ENCODE measurements at places on chromosomes 3 and 15.

- no peak for DNase-seq
Measured at GRCh38 chr3:4334548-4334947, 31.4 kb downstream of the SETMAR start.

DNA sequence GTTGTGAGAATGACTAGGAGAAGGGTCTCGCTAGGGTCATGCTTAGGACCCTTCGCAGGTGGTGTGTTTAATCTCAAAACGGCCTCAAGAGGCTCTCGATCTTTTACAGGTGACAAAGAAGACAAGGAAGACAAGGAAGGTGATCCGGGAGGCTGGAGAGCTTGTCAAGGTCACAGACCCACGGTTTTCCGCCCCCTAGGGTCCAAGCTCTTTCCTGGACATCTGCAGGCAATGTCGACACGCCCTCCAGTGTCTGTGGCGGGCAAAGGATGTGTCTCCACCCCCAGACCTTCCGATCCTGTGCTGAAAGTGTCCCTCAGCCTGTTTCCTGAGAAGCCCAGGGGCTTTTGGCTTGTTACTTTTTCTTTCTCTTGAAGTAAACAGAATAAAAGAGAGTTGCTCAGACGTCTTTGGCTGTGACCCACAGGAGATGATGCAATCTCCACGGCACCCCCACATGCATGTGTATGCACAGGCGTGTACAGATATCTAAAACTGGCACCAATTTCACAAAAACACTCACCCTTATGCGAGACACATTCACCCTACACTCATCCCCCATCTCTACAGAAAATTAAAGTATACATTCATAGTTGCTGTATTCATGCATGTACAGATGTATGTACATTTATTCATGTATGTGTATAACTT is 108.8 kb downstream of the KLF13 start:
- peak; percentile 78 for DNase-seq

- DNase-seq: no peak
Measured at GRCh38 chr3:141011997-141012262, 39.2 kb upstream of the SPSB4 start.

GRCh38 chr15:57160823-57161560 is 215.3 kb upstream of the CGNL1 start:
- DNase-seq: no peak

DNA sequence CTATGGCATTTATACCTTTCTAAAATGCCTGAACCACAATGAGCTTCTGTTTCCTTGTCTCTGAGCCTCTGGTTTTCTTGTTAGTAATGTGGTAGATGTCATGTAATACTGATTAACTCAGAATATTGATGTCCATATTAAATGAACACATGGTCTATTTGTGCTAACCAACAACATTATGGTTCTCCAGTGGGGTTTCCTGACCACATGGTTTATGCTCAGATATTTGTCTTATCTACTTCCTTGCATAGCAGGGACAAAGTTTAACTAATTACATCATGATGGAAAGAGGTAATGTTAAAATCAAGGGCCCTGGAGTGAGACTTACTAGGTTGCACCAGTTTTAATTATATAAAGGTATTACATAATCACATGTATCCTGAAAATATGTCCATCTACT is 62.6 kb upstream of the SCN10A start:
- DNase-seq: no peak

DNA sequence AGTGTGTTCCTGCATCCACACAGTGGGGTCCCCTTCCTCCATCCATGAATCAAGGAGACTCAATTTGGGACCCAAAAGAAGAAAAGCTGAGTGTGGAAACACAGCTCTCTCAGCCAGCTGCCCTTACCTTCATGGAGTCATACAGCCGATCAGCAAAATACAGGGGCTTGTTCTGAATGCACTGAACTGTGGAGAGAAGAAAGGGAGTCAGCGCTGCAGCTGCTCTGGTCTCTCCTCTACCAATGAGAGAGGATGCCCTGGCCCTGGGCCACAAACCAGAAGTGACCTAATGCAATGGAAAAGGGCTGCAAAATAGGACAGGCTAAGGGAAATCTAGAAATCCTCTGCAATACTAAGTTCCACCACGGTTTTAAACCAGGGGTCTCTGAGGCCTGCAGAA is 46.7 kb downstream of the ANXA2 start:
- no peak for DNase-seq

DNA sequence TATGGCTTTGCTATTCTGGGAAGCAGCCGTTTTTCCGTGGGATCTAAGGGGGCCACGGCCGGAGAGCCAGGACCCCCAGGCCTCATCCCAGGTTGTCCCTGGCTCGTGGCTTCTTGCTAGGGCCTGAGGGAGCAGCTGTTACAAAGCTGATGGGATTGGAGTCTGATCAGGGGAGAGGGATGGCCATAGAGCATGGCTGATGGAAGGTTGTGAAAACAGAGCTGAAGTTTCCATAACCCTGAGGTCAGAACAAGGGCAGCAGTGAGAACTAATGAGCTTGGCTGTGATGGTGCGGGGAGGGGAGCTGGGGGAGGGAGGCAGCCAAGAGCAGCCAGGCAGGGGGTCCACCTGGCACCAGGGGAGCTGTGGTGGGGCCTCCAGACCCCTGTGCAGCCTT is 63.0 kb downstream of the LINGO1 start:
- no peak for DNase-seq

DNA sequence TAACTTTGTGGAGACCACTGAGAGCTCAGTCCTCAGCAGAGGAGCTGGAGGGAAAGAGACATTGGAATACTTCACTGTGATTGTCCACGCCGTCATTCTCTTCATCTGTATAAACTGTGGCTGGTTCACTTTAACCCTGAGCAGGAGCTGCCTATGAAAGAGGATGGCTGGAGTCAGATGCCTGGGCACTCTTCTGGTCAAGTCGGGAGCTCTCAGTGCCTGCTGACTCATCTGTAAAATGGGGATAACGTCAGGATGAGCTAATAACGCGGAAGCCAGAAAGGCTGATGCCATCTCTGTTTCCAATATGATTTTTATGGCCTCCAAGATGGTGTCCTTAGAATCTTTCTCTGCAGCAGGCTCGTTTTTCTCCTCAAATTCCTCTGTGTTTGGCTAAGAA is 51.6 kb upstream of the MRPS22 start:
- DNase-seq: no peak

DNA sequence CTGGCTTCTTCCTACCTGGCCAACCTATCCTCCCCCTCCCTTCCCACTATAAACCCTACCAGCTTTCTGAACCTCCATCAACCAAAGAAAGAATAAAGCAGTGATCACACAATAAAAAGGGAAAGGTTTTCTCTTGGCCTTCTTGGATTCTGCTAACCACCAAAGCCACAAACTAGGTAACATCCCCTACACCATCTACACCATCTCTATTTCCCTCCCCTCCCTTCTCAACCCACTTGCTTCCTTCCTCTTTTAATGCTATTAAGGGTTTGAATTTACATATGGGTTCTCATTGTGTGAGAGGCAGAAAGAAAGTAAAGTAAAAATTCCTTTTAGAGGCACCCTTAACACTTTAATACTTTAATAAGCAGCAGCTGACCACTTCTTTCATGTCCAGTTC is 25.8 kb upstream of the RSL24D1 start:
- no peak for DNase-seq

DNA sequence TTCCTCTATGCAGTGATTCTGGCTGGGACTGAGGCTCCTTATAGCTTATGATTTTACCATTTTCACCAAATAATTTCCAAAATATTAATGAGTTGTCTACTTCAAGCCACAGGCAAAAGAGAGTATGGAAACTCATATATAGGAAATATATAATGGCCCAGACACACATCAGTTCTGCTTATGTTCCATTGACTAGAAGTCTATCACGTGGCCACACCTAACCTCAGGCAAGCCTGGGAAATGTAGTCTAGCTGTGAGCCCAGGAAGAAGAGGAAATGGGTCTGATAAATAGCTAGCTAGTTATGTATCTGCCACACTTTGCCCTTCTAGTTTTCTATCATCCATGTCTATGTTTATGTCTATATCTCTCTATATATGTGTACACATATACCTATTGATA is 195.1 kb downstream of the OTOL1 start:
- no peak for DNase-seq

DNA sequence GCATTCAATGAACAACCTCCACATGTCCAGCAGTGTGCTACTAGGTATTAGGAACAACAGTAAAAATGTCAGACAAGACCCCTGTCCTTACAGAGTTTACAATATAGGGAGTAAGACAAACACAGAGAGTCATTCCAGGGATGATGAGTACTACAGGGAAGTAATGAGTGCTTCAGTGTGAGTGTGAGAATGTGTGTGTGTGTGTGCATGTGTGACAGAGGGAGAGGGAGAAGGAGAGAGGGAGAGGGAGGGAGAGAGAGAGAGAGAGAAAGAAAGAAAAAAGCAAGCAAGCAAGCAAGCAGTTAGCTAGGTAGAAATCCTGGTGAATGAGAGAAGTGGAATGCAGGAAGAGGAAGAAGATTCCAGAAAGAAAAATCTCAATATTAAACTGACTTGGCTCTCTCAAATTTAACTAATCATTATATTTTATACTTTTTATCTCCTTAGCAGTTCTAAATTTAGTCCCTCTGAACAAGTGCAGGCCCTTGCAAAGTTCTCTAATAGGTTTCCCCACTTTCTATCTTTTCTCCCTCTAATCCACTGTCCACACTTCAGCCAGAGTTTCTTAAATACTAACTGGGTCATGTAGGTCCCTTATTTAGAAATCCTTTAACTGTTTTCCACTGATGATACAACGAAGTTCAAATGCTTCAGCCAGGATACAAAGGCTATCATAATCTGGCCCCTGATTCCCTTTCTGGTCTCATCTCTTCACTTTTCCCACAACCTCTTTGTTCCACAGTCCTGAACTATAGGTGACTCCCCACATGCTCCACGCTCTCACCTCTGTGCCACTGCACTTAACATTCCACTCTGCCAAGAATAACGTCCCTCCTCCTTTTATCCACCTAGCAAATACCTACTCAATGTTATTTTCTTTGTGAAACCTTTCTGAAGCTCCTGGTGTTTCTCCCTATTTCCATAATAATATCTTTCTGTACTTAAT is 10.3 kb downstream of the DCBLD2 start:
- DNase-seq: no peak

DNA sequence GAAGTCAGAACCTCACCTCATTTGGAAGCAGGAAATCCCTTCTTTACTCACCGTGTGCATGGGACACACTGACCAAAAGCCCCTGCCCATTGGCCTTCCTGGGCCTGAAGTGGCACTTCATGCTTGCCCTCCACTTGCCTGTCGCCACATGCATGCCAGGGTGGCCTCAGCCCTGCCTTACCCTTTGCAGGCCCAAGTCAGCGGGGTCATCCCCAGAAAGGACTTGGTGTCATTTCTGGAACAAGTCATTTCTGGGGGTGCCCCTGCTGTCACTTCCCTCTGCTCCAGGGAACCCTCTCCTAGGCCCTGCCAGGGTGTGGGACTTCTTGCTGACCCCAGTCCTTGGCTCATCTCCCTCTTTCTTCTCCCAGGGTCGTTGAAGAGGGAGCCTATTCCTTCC is 59.9 kb upstream of the CGNL1 start:
- no peak for DNase-seq

DNA sequence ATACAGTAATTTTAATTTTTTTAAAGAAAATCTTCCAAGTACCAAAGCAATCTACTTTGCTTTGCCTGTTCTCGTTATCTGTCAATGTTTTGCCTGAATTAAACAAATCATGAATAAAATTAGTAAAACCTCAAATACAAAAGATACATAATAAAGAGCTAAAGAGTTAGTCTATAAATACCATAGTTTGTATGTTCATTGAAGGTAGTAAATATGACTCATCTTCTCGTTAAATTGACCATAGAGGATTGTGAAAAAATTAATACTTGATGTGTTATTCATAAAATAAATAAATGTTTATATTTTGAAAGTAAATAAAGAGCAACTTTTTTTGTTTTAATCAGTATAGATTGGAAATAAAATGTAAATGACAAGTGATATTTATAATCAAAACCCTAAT is 246.5 kb upstream of the PLSCR5 start:
- DNase-seq: no peak

- no peak for DNase-seq
Measured at GRCh38 chr3:136577791-136578190, 174.4 kb downstream of the STAG1 start.

GRCh38 chr3:184970186-184970585 is 158.2 kb downstream of the VPS8 start:
- DNase-seq: no peak

GRCh38 chr3:136694321-136694720 is 57.9 kb downstream of the STAG1 start:
- DNase-seq: no peak

DNA sequence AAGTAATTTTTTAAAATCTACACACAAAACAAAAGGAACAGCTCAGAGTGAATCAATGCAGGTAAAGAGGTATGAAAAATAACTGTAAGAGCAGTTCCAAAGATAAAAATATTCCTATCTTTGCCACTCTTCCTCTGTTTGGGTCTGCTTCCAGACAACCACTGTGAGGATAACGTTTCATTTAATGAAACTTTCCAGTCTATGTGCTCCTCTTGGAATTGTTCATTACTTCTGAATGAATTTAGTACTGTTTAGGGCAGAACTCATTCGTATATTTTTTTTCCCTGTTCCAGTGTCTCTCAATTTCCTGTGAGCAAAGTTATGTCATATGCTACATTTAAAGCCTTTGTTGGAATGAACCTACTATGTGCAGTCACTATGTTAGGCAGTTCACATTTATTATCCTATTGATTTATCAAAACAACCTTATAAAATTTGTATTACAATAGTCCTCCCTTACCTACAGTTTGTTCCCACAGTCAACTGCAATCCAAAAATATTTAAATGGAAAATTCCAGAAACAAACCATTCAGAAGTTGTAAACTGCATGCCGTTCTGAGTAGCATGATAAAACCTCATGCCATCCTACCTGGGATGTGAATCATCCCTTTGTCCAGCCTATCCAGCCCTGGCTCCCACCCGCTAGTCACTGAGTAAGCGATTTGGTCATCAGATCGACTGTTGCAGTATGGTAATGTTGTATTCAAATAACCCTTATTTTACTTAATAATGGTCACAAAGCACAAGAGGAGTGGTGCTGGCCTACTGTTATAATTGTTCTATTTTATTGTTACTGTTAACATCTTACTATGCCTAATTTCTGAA is 98.1 kb downstream of the TMCC1 start:
- no peak for DNase-seq

GRCh38 chr15:65175511-65175910 is 9.6 kb downstream of the CLPX start:
- no peak for DNase-seq

- DNase-seq: no peak
Measured at GRCh38 chr3:187739561-187740332, 5.5 kb downstream of the BCL6 start.

- DNase-seq: no peak
Measured at GRCh38 chr3:135348690-135349089, 553.6 kb downstream of the EPHB1 start.

DNA sequence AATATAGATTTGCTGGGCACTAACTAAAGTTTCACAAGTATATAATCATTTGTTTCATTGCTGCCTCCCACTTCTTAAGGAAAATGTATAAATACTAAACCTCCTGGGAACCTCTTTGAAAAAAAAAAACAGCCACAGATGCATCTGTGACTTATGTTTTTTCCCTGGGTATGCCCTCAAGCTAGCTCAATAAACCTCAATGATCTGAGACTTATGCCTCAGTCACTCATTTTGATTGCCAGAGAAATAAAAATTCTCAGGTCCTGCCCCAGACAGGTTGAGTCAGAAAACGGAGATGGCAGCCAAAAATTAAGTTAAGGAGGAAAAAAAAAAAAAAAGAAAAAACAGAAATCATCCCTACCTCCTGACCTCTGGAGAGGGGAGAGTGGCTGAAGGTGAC is 22.1 kb downstream of the ILDR1 start:
- DNase-seq: no peak

GRCh38 chr3:24476871-24477656 is 17.6 kb downstream of the THRB start:
- no peak for DNase-seq

Measured in D721Med (cell line).